ENCODE measurements at places on chromosomes 6 and 20. TPM values are rescaled to one million over a fixed set of nuclear protein-coding genes. Genes with fewer than 3 reads are reported as not detected.

The NPEPL1 gene
- total RNA-seq = 25.0 TPM

The RSPO3 gene
- 32.3 TPM for total RNA-seq

The FERMT1 gene
- 7.1 TPM for total RNA-seq

The SNX21 gene
- 16.4 TPM for total RNA-seq

The CDSN gene
- not detected for total RNA-seq

The KIF13A gene
- 40.1 TPM for total RNA-seq

The TP53TG5 gene
- not detected for total RNA-seq

The TGM2 gene
- total RNA-seq = 28.6 TPM

GRCh38 chr6:11266926-11267325, 34.5 kb upstream of the NEDD9 start:
- peaks cover 6% of the 10 kb centered on the region for H3K27me3 ChIP-seq
- H3K4me3 ChIP-seq = no peak overlapping the region
- H3K4me1 ChIP-seq = peaks cover 19% of the 10 kb centered on the region
- DNase-seq = no peak
- H3K36me3 ChIP-seq = no peaks in the 10 kb centered on the region

DNA sequence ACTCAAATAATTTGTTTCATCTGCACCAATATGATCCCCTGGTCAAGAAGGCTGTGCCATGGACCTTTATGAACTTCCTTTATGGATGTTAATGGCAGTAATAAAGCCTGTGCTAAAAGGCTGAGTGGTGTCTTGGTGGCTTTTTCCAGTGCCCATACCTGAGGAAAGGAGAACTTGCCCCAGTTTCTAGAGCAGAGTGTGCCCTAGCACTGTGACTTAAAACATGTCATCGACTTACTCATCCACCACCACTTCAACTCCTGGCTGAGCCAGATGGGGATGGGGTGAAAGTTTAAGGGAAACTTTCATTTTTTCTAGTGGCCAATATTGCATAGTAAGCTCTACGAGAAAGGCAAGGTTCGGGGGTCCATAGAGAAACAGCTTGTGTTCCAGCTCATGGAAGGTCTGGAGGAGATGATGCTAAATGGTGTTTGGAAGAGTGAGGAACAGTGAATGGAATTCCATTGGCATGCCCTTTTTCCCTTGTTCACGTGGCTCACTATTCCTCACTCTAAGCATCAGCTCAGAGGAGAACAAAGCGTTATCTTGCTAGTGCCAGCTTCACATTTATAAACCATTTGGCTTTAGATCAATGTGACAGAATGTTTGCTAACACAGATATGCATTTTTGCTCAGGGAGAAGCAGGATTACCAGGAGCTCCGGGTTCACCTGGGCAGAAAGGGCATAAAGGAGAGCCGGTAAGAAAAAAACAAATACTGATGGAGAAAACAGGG, 71.2 kb downstream of the COL19A1 start:
- H3K36me3 ChIP-seq = no peaks in the 10 kb centered on the region
- H3K27ac ChIP-seq = no peak overlapping the region
- no peaks in the 10 kb centered on the region for H3K27me3 ChIP-seq
- H3K4me1 ChIP-seq = no peaks in the 10 kb centered on the region
- no peak for DNase-seq

DNA sequence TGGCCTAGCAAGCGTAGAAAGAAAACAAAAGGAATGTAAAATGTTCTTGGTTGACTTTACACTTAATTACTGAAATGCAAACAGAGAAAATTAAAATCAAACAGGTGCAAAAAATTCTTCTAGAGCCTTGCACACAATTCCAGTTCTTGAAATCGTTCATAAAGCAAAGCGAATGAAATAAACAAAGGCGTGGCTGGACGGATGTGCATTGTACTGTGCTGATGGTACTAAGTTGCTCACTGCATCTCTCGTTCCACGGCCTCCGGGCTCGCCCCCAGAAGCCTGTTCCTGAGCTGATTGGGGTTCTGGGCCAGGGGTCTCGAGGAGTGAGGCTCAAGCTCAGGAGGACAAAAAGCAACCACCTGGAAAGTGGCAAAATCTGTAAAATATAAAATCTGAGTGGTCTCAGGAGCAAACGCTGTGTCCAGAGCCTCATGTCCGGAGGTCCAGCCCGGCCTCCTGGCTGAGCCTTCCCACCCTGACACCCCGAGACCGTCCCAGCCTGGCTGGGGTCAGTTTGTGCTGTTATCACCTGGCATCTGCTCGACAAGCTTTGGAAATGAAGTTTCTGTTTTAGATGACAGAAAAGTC, 71.3 kb downstream of the TTLL2 start:
- H3K4me1 ChIP-seq = peaks cover 4% of the 10 kb centered on the region
- no peak overlapping the region for H3K4me3 ChIP-seq
- DNase-seq = no peak

DNA sequence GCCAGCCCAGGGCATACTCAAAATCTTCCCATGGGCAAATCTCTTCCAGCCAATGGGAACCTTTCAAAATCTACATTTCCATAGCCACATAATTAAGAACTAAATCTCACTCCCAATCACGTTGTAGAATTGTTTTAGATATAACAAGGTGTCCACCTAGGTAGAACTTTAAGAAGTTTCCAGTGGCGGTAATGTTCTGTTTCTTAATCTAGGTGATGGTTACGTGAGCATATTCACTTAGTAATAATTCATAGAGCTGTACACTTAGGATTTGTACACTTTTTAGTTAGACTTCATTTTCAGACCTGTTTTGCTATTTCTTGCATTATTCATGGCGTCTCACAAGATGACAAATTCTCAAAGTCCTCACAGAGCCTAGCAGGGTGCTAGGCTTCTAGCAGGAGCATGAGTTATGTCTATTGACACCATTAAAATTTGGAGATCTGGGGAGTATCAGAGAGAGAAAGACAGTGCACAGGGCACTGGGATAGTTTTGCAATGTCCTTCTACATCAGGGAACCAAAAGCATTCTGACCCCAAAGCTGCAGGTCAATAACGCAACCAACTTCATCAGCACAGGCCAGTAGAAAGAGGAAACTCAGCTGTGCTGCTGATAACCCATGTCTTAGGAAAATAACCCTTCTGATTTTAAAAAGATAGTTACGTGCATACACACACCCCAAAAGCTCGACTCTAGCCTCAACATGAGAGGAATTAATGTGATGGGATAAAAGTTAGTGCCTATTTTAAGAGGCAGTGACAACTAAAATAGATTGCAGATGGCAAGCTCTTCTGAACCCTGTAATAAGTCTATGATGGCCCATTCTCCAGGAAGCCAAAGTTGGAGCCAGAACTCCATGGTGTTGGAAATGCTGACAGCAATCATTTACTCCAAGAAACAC, 518.1 kb upstream of the JARID2 start:
- no peaks in the 10 kb centered on the region for H3K36me3 ChIP-seq
- H3K4me3 ChIP-seq = no peak overlapping the region
- DNase-seq = no peak

GRCh38 chr6:143884216-143884900, 20.1 kb downstream of the ZC2HC1B start:
- H3K4me3 ChIP-seq = no peak overlapping the region
- H3K36me3 ChIP-seq = no peaks in the 10 kb centered on the region
- H3K27me3 ChIP-seq = no peaks in the 10 kb centered on the region
- peaks cover 10% of the 10 kb centered on the region for H3K4me1 ChIP-seq
- no peak overlapping the region for H3K27ac ChIP-seq
- no peak for DNase-seq

GRCh38 chr20:6769903-6770785, 2.7 kb downstream of the BMP2 start:
- H3K4me1 ChIP-seq = peaks cover 30% of the 10 kb centered on the region
- H3K36me3 ChIP-seq = peaks cover 6% of the 10 kb centered on the region
- peak overlapping the region; percentile 62 for H3K27ac ChIP-seq

DNA sequence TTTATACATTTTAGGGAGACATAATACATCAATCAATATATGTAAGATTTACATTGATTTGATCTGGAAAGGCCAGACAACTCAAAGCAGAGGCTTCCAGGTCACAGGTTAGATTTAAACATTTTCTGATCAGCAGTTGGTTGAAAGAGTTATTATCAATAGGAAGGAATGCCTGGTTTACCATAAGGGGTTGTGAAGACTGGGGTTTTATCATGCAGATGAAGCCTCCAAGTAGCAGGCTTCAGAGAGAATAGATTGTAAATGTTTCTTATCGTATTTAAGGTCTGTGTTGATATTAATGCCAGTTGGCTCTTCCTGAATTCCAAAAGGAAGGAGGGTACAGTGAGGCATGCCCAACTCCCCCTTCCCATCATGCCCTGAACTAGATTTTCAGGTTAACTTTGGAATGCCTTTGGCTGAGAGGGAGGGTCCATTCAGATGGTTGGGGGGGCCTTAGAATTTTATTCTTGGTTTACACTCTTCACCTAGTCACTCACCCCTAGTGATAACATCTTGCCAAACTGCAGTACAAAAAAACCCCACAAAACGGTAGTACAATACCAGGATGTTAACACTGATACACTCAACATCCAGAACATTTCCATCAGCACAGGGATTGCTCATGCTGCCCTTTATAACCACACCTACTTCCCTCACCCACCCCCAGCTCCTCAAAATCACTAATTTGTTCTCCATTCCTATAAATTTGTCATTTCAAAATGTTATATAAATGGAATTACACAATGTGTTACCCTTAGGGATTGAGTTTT, 259.6 kb upstream of the PLN start:
- no peaks in the 10 kb centered on the region for H3K27me3 ChIP-seq
- no peak for DNase-seq
- H3K4me1 ChIP-seq = peaks cover 8% of the 10 kb centered on the region
- H3K36me3 ChIP-seq = no peaks in the 10 kb centered on the region
- no peak overlapping the region for H3K27ac ChIP-seq
- no peak overlapping the region for H3K4me3 ChIP-seq
